ENCODE measurements at places on chromosomes 3 and 15. TPM values are rescaled to one million over a fixed set of nuclear protein-coding genes. Genes with fewer than 3 reads are reported as not detected.

Gene ATP13A5
- polyA plus RNA-seq, result not detected

Gene SMCO1
- polyA plus RNA-seq, result not detected

Gene KLHL18
- 16.4 TPM for polyA plus RNA-seq

Gene B3GNT5
- not detected for polyA plus RNA-seq

All from naive thymus-derived CD8-positive, alpha-beta T cell (primary cell).